Hindlimb muscle (tissue), 1 donor: ENCODE measurements at places on chromosomes 6 and 20.

DNA sequence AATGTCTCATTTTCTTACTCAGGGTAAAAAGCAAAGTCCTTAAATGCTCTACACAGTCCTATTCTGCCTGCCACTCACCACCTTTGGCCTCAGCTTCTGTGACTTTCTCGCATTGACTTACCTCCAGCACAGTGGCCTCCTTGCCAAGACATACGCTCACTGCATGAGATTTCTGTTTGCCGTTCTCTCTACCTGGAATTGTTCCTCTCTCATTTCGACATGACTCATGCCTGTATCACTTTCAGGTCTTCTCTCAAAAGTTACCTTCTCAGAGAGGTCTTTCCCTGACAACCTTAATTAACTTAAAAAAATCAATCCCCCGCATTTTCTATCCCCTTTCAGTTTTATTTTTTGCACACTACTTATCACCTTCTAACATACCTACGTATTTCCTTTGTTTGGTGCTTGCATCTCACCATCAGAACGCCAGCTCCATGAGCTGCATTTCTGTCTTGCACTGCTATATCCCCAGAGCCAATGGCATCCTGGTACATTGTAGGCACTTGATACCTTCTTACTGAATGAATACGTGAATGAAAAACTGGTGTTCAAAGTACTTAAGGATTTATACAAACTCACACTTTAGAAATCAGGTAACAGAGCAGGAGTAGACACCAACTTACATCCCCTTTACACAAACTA, 24.5 kb downstream of the TENT5A start:
- DNase-seq: no peak

DNA sequence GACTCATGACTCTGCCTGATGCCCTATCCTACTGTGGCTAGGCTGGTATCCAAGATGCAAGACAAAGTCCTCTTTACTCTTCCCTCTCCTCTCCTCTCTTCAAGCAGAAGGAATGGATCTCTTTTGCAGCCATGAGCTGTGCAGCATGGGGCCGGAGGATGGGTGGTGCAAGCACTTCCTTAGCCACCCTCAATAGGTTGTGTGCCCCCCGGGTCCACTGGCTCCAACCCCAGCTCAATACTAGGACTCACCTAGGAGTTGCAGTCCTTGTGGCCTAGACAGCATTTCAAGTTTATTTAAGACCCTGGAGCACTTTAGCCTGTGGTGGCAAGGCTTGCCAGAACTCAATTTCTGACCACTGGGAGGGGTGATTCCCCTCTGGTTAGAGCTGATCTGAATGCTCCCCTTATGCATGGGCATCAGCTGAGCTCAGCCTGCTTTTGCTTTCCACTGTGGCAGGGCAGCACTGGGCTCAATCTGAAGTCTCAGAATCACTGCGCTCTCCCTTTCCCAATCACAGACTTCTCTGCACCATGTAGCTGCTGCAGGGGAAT, 29.0 kb upstream of the GRM4 start:
- DNase-seq: no peak

GRCh38 chr6:63597141-63598048, 25.1 kb downstream of the LOC128125822 start:
- DNase-seq: no peak

DNA sequence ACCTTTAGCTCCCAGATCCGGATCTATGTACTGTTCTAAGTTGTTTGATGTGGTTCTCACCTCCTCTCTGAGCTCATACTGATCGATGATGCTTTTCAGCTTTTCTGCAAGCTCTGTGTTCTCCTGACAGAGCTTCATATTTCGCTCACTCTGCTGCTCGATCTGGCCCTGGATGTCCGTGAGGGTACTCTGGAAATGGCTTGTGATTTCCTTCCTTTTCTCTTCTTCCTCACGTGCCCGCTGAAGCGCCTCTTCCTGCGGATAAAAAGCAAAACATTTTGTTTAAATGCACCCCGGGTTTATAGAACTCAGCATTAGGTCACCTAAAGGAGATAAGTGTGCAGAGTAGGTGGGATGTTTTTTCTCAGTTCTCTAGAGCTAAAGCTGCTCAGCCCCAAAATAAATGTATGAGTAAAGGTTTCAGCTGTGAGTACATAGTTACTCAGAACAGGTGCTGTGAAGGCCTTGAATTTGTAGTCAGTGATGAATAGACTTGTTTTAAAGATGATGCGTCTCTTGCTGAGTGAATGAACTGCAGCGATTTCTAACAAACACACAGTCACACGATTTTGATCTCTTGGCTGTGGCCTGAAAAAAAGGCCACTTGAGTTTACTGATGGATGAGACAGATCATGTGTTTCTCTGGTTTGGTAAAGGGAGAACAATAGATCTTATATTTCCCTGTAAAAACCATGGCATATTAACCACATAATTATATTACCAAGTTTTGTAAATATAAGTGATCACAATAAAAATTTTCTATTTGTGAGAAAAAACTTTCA, 29.1 kb downstream of the TXLNB start:
- DNase-seq: no peak

DNA sequence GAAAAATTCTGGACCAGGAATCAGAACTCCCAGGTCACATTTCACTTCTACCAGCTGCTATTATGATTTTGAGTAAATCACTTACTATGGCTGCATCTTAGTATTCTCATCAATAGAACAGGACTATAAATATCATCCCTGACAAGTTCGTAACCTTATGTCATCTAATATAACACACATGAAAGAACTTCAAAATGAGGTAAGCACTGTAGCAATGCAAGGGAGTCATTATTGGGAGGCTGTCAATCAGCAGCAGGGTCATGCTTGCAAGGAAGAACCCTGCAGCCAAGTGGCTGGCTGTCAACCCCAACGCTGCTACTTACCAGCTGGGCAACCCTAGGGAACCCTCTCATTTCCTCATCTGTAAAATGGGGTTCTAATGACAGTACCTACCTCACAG, 123.3 kb upstream of the B3GAT2 start:
- DNase-seq: no peak

DNA sequence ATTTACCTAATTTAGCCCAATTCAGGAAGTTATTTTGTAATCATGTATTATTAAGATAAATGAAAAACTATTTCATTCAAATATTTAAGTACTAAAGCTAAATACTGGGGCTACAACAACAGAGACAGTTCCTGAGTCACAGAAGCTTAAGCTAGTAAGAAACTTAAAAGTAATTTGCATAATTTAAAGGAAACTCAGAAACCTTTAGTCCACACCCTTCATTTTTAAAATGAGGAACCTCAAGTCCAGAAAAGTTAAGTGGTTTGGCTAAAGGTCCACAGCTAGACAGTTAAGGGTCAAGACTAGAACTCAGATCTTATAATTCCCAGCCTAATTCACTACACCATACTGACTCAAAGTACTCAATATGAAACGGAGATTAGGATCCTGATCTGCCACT, 7.2 kb downstream of the LMBRD1 start:
- no peak for DNase-seq

DNA sequence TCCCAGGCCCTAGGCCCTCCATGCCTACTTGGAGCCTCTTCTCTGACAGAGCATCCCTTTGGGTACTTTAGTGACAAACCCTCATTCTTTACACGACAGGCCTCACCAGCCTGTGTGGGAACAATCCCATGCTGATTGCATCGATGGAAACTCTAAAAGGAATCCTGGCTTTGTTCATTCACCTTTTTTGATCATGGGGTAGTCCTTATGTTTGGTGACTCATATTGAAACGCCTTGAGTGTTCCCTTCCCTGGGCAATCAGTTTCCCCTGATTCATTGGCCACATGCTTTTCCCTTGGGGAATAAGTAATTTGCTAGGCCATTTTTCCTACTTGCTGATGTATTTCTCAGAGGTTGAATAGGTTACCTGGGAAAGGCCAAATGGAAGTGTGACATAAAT, 14.7 kb upstream of the TNFAIP3 start:
- no peak for DNase-seq

DNA sequence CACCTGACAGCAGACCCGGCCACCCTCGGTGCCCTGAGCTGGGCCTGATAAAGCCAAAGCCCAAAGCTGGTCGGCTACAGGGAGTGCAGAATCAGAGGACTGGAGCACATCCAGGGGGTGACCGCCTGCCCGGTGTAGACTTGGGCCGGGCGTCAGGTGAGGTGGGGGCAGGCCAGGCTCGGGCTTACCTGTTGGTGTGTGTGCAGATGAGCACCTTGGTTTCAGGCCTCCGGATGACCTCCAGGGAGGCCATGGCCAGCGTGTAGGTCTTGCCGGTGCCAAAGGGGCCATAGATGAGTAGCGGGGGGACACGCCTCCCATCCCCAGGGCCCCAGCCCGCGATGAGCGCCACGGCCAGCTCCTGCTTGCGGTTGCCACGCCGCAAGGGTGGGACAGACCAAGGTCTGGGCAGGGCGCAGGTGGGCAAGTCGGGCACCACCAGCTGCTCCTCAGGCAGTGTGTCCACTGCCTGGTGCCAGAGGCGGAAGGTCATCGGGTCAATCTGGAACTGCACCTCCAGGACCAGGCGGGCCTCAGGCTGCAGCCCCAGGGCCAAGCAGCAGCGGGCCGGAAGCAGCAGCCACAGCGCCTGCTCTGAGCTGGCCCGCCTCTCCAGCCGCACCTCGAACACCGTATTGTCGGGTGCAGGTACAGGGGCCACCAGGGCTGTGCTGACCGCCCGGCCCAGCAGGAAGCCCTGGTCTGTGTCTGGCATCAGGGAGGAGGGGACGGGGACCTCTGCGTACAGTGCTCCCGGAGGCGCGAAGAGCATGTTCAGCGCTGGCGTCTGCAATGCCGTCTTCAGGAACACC, 5.7 kb downstream of the HELZ2 start:
- no peak for DNase-seq

- no peak for DNase-seq
These were observed 55.8 kb downstream of the SNAI1 start for GRCh38 chr20:50038574-50038991.

DNA sequence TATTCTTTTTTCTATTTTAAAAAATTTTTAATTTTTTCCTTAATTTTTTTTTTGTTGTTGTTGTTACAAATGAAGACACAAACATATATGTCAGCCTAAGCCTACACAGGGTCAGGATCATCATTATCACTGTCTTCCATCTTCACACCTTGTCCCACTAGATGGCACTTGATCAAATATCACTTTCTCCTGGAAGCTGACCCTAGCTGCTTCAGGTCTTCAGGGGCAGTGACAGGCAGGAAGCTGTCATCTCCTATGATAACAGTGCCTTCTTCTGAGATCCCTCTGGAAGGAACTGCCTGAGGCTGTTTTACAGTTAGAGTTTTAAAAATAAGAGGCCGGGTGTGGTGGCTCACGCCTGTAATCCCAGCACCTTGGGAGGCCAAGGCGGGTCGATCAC, 70.2 kb upstream of the EEF1E1 start:
- DNase-seq: no peak

DNA sequence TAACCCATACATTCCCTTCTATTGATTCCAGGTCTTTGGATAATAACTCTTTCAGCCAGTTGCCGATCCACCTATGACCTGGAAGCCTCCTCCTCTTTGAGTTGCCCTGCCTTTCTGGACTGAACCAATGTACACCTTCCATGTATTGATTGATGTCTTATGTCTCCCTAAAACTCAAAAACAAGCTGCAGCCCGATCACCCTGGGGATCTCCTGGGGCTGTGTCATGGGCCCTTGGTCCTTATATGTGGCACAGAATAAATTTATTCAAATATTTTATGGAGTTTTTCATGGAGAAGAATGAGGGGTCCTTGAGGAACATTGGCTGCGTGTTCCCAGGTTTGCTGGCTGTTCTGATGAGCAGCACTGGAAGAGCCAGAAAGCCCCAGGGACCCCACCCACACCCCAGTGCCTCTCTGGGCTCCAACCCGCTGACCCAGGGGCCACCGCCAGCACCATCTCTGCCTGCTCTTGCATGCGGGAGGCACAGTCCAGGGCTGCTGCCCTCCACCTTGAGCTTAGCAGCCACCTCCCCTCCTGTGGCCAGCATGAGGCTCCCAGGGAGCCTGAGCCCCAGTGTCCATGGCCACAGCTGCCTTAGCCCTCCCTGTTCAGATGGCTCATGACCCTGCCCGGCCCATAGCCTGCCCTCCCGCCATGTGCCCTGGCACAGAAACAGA, 36.5 kb upstream of the CST7 start:
- DNase-seq: no peak

DNA sequence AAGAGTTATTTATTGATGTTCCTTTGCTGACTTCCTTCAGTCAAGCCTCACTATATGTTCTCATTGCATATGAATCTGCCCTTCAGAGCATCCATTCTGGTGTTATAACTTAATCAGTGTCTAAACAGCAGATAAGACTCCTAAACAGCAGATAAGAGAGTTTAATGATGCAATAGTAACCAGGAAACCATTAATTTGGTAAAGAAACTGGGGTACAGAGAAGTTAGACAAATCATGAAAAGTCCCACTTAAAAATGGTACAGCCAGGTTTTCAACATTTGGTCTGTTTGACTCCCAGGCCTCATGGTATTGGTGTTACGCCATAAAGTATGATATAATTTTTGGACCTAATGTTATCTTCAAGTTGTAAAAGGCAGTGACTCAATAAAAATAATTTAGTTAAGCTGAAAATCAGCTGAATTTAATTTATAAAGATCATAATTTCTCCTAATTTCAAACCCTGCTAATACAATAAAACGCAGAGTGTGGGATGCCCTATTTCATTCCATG, 127.4 kb upstream of the DST start:
- DNase-seq: no peak

GRCh38 chr6:6225885-6226529, 94.5 kb downstream of the F13A1 start:
- no peak for DNase-seq

DNA sequence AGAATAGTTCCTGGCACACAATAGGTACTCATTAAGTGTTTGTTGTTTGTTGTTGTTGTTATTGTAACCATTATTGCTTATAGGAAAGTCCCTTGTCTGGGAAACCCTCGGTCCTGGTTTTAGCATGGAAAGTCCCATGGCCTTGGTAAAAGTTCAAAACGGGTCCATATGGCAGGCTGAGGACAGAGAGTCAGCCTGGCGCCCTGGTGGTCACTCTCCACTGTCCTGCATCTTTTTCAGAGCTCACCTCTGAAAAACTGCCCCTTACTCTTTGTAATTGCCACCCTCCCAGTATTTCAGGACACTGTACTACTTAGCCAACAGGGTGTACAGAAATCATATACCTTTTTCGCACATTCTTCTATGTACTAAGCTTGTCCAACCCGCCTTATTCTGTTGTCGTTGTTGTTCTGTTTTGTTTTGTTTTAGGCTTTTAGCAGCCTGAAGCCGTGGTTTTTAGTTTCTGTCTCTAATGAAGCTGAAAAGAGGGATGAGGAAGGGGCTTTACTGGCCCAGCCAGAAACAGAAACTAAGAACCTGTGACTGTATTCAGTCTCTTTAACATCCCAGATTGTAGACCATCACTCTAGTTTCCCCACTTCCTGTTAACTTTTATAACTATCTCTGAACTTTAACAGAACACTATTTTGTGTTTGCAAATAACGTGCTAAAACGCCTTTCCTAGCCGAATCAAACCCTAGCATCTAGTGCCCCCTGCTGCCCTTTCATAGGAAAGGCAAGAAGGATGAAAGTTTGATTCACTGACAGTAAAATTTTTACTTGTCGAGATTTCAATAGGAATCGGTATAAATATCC, 7.6 kb upstream of the TMEM14A start:
- DNase-seq: peak; percentile 83

DNA sequence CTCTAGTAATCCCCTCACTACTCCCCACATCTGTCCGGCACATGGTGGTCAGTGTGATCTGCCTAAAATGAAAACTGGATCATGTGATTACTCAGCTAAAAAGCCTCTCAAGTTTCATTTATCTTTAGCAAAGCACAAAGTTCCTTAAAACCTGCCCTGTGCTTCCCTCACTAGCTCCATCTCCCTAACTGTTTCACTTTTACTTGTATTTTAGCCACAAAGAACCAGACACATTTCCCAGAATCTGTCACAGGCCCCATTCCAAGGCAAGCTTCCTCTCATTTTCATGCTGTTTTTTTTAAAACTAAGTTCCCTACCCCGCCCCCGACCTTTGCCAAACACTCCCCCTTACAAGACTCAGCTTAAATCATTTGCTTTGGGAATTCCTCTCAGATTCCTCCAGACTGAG, 8.9 kb upstream of the IGF2R start:
- no peak for DNase-seq
